ENCODE measurements at places on chromosomes 5 and 9.

DNA sequence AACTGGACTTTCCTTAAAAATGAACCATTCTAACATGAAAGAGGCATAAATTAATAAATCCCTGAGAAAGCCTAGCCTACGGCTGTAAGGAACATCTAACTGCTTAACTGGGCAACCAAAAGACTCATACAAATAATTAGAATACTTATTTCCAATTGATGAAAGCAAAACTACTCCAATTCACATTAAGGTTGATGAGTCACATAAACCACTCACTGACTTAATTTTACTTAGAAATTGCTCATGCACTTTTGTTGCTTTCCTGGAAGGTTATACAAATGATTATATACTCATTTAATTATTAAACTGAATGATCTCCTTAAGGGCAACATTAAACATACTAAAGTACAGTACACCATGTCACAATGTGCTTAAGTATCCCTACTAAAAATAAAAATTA lies 101.9 kb downstream of the NFIB start:
- DNase-seq = peak; percentile 26

DNA sequence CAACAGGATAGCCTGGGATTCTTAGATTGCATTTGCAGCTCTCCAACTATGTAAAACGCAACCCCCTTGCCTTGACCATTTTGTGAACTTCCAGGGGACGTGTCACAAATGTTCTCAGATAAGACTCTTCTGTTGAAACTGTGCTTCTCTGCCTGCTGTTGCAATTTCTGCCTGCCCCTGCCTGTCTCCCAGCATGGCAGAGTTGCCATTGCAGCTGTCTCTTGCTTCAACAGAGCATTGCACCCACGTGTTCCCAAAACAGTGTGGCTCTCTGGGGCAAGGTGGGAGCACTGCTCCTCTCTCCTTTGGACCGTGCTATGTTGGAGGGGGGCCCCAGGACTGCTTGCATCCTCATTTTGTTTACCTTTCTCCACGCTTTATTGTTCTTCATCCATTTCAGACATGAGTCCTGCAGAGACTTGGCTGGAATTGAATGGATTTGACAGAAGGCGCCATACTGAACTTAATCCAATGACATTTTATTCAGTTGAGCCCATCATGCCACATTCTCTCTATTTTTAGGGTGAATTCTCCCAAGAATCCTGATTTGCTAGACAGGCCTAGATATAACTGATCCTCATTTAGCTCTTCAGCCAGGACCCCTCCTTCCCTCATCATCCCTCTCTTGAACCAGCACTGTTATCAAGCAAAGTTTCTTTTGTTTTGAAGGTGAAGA lies 90.7 kb downstream of the MAT2B start:
- DNase-seq = no peak

DNA sequence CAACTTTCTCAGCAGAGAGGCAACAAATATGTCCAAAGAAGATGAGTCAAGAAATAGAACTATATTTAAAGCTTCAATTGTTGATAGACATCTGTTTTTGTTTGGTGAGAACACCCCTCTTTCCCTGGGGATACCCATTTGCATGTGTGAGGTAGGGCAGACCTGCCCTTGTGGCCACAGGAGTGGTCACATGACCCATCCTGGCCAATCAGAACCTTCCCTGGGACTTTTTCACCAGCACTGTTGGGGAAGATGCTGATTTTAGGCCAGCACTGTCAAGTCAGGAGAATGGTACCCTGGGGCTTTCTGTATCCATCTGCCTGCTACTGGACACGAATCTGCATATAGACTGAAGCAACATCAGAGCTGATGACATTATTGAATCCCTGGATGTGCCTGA lies 211.2 kb downstream of the CDK5RAP2 start:
- no peak for DNase-seq

GRCh38 chr9:93137362-93137761 lies 3.3 kb upstream of the NINJ1 start:
- DNase-seq = no peak

DNA sequence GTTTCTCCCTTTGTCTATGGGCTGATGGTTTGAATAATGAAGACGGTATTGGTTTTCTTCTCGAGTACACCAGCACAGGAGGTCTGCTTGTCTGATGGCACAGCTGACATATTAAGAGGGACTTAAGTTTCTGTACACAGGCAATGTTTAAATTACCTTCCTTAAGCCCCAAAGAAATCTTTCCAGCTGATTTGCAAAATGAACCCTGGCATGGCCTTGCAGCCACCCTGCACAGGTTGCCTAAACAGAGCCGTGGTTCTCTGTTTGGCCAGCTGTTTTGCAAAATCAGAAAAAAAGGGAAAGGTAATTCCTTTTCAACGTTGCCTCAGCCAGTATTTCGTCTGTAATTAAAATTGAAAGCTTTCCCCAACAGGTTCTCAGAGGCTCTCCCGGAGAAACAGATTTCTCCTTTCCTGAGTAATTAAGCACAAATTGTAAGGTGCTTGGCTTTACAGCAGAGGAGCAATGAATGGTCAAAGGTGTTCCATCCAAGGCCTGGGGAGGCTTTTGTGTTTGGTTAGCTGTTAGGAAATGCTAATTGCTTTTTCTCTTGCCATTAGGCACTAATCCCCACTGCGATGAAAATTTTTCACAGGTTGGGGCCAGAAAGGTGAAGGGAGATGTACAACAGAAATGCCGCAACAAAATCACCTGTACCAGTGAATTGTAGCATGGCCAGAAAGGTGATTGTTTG lies 138.9 kb downstream of the RASEF start:
- DNase-seq = no peak

- DNase-seq = peak; percentile 84
Observed at GRCh38 chr9:118961857-118962256, 407.4 kb downstream of the BRINP1 start.

DNA sequence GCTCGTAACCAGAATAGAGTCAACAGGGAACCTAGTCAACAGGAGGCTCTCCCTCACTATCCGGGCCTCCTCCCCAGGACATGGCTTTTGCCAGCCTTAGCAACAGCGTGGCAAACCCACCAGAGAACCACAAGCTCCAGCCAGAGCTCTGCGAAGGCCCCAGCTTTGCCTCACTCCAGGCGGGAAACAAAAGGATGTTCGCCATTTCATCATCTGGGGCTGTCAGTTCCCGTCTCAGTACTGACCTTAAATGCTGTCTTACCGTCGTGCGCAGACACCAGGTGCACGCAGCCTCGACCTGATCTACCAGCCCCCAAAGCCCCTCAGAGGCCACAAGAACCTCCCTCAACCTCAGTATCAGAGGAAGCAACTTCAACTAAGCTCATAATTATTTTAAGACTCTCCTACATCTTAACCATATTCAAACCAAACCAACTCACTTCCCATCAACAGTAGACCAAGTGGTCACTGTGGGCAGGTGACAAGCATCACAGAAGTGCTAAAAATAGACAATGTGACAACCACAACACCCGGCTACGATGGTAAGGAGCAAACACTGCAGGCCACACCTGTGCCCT lies 71.4 kb downstream of the SEMA4D start:
- DNase-seq = no peak

DNA sequence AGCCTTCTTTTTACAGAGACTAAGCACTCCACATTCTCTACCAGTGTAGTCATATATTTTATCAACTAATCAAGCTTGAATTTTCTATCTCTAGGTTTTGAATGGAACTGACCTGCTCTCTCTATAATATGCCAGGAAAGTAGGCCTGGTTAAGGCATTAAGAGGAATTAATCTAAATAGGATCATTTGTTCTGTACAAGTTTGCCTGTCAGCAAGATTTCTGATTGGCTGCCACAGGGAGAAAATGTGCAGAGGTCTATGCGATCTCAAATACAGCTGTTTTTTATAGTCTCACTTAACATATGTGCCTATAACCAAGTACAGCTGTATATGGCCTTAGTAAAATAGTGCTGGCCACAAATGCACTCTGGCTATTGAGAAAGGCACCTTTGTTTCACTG lies 418.8 kb downstream of the KDM4C start:
- DNase-seq = peak; percentile 15

DNA sequence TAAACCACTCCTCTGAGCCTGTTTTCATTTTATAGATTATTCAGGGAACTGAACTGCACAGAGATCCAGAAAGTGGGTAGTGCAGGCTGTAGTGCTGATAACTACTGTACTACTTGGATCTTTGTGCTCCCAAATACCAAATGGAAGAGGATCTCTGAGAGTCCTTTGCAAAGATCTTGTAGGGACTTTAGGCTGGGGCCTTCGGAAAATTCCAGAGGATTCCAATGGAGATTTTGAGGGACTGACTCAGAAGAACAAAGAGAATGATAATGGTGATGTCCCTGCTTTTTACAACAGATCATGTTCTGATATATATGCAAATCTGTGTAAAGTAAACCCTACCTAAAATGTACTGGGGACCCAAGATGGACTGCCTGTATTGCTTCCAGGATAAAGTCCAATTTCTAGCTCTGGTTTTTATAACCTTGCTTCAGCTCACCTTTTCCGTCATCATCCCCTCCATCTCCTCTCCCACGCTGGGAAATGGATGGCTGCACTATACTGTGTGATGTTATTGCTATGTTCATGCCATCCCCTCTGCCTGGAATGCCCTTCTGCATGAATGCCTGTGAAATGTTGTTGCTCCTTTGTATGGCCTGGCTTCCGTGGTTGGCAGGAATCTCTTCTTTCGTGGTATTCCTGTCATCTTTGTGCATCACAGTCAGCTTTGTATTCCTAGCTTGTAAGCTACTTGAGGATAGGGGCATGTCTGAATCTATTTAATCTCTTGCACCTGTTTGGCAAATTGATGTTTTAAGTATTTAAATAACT lies 9.7 kb upstream of the PSMD5 start:
- DNase-seq = no peak

GRCh38 chr9:4704129-4704528 lies 24.8 kb downstream of the CDC37L1 start:
- no peak for DNase-seq

- DNase-seq = peak; percentile 16
Observed at GRCh38 chr5:131382407-131383395, 118.8 kb downstream of the CDC42SE2 start.

GRCh38 chr5:32679218-32679617 lies 31.9 kb upstream of the NPR3 start:
- DNase-seq = no peak

GRCh38 chr9:135973277-135974219 lies 12.4 kb upstream of the UBAC1 start:
- DNase-seq = no peak
